ENCODE measurements at places on chromosomes 13 and 19.

DNA sequence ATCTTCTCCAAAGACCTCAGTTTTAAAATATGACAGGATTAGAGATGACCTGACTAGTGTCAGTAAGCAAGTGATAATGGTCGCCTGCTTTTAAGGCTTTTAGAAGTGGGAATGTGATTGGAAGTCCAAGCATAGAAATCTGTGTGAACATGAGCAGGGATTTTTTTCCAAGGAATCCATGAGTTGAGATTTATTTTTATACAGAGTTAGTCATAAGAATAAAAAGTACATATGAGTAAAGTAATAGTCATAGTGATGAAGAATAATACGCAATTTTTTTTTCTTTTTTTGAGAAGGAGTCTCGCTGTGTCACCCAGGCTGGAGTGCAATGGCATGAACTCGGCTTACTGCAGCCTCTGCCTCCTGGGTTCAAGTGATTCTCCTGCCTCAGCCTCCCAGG, 1.6 kb downstream of the ZNF546 start:
- DNase-seq: no peak

- no peak for DNase-seq
Observed at GRCh38 chr19:6693681-6694080, 23.7 kb upstream of the TNFSF14 start.

GRCh38 chr19:16417660-16418596, 53.8 kb downstream of the EPS15L1 start:
- peak; percentile 96 for DNase-seq

GRCh38 chr13:90553159-90553558, 794.3 kb upstream of the MIR17HG start:
- DNase-seq: no peak

DNA sequence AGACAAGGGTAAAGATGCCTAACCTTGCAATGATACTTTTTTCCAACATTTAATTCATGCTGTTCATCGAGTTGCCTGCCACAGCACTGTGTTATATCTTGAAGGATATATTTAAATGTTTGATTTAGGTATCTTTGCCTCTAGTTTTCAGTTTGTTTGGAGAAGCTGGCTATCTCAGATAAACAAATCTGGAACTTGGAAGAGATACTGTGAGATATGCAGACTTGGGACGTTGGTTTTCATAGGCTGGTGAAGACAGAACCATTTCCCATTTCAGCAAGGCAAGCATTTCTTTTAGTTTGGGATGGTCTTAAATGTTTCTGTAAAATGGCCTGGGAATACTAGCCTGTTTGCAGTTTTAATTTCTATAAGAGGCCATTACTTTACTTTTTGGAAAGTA, 3.3 kb downstream of the RNASEH2B start:
- no peak for DNase-seq

DNA sequence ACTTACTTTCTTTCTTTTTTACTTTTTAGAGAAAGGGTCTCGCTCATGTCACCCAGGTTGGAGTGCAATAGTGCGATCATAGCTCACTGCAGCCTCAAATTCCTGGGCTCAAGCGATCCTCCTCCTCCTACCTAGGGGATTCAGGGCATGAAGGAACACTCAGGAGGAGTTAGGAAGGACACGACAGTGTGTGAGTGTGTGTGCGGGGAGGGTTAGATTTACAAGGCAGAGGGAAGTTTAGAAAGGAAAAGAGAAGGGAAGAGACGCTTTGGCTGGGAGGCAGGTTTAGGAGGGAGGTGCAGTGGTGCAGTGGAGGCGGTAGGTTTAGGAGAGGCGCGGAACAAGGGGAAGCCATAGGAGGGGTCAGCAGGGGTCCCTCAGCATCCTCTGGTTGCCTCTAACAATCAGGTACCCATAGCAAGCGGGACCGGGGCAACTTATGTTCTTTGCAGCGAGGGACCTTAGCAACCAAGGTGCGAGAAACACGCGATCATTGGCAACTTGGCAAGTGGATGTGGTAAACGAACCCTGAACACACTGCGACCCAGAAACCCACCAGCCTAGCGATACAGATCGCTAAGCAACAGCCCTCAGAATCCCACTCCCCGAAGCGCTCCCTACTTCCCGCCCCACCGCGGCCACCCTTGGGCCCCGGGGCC, 501 bp downstream of the SIRT2 start:
- no peak for DNase-seq

DNA sequence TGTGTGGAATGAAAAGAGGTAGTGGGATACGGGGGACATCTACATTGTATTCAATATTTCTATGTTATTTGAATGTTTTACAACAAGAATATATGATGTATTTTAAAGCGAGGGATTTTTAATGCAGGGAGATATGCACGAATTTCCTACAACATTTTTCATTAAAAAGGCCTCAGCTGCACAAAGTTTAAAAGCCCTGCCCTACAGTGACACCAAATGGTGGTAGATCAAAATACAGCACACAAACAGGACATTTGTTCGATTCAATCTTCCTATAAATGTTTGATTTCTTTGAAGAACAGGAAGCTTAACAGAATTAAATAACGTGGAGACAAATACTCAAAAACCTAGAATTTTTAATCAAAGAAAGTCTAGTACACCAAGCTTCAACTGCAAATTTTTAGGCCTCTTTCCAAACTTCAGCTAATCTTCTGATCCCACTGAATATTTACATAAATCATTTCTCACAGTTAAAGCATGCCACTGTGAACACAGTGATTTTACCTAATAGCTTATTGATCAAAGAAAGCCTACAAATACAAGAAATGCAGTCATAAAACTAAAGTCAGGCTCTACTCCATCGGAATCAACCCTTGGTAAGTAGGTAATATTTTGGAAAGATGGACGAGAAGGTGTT, 257.2 kb downstream of the DIAPH3 start:
- no peak for DNase-seq

GRCh38 chr19:11577451-11578257, at the start of gene ACP5:
TSS of gene ACP5 (minus strand) at chr19:11577645. CDS start at chr19:11577317, 328 bp downstream.
- no peak for DNase-seq

DNA sequence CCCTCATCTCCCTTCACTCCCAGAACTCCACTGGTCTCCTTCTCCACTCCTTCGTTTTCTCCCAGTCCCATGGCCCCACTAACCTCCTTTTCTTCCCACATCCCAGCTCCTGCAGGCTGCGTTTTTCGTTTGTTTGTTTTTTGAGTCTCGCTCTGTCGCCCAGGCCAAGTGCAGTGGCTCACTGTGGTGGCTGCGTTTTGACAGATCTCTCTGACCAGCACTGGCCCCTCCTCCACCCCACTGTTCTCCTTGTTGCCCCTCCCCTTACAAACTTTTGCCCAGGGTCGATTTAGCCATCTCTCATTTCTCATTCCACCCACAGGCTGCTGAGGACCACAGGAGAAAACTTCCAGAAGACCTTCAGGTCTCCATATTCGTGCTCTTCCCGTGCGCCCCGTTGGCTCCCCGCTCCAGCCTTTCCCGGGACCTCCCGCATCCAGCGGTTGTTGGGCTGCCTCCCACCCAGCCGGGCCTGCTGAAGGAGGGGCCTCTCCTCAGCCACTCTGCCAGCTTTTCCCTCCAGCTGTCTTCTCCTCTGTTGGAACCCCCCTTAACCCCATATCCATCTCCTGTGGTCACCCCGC, 40.6 kb upstream of the GJB6 start:
- no peak for DNase-seq

GRCh38 chr19:17687141-17687856, 855 bp downstream of the UNC13A start:
- no peak for DNase-seq

DNA sequence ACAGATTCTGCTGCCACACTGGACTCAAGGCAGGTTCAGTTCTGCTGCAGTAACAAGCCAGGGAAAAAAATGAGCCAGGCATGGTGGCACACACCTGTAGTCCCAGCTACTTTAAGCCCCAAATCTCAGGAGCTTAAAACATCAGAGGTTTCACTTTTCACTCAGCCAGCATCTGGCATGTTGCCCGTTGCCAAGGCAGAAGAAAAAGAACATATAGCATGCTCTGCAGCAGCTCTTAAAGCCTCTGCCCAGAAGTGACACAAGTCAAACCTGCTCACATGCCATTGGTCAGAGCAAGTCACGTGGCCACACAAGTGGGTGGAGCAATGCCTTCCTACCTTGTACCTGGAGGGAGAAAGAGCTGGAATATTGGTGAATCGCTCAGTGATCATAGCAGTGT, 14.7 kb upstream of the ADGRE5 start:
- peak; percentile 88 for DNase-seq

- no peak for DNase-seq
Observed at GRCh38 chr13:43441464-43441863, 345.3 kb downstream of the ENOX1 start.

GRCh38 chr19:55643887-55644176, 383 bp downstream of the ZNF581 start:
- DNase-seq: no peak
